Upper lobe of right lung (tissue), 1 donor: ENCODE measurements at places on chromosomes 5 and 9. TPM values are rescaled to one million over a fixed set of nuclear protein-coding genes. Genes with fewer than 3 reads are reported as not detected.

Gene SHC3
- total RNA-seq = 12.9 TPM

Gene TTC23L
- total RNA-seq = 0.20 TPM

DNA sequence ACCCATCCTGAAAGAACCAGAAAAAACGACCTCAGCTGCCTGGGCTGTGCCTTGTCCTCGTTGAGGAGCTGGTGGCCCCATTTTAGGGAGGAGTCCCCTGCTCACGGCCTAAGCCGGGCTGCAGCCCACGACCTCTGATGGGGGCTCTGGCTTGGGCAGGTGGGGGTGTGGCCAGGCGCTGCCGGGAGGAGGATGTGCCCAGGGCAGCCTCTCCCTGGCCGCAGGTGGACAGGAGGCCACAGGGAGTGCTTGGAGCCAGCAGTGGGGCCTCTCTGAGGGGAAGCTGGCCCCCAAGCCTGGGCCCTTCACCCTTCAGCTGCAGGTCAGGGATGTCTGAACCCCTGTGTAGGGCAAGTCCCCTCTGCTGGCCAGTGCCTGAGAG, 2.5 kb downstream of the DIPK1B start:
- H3K4me3 ChIP-seq = no peak overlapping the region
- peaks cover 34% of the 10 kb centered on the region for H3K4me1 ChIP-seq
- H3K27me3 ChIP-seq = peaks cover 8% of the 10 kb centered on the region
- DNase-seq = no peak
- H3K27ac ChIP-seq = peak overlapping the region; percentile 83
- no peaks in the 10 kb centered on the region for H3K36me3 ChIP-seq

DNA sequence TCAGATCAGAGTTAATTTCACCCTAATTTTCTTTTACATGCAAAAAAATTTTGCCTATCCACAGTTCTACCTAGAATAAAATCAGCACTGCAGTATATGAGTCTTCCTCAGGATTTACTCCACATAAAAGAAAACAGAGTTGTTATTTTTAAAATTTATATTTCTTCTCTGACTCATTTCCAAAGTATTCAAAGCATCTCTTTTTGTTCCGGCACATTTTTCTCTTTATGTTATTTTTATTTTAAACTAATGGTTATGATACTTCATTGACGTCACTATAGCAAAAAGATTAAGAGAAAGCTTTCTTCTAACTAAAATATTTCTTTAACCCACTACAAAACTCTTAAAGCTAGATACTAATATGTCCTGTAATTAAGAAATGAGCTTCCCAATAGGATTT, 590.4 kb downstream of the PRELID2 start:
- H3K27me3 ChIP-seq = no peaks in the 10 kb centered on the region
- no peak for DNase-seq
- no peaks in the 10 kb centered on the region for H3K36me3 ChIP-seq
- no peaks in the 10 kb centered on the region for H3K4me1 ChIP-seq

GRCh38 chr9:84998639-84999038, 329.1 kb downstream of the NTRK2 start:
- H3K4me1 ChIP-seq = no peaks in the 10 kb centered on the region
- no peak for DNase-seq
- H3K36me3 ChIP-seq = no peaks in the 10 kb centered on the region
- H3K27ac ChIP-seq = no peak overlapping the region
- H3K27me3 ChIP-seq = no peaks in the 10 kb centered on the region

Gene CTNNA1
- 362 TPM for total RNA-seq

DNA sequence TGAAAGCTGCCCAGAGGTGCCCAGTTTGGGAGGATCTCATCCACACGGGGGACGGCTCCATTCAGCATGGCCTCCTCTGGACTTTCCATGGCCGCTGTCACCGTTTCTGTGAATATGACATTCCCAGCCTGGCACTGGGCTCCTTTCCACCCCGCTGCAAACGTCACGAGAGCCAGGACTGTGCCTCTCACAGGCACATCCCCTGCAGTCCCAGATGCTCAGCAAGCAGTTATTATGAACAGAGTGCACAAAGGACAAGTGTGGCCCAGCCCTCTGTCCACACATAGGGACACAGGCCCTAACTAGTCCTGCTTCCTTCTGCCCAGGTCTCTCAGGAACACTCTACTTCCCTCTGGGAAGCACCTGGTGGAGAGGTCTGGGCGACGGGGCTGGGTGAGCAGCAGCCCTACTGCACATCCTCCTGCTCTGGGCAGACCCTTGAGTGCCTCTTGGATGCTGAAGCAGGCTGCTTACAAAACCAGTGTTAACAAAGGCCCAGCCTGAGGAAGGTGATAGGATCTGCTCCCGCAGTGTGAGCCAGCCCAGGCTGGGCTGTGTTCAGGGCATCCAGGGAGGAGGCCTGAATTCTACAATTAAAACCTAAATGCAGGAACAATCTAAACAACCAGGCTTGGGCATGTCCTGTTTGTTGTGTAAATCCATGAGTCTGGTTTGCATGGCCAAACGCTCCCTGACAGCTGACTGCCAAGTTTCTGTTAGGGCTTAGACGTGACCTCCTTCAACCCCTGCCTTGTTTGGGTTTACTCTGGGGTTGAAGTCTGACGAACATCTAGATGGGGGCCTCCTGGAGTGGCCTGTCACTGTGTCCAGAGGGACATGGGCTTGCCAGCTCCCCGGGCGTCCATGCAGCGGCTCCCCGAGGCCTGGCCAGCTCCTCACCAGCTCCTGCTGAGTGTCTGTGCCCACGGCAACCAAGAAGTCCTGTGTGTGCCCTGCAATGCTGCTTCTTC, 269.8 kb downstream of the GADD45G start:
- peak; percentile 63 for DNase-seq
- H3K36me3 ChIP-seq = no peaks in the 10 kb centered on the region
- H3K4me3 ChIP-seq = no peak overlapping the region
- H3K27me3 ChIP-seq = no peaks in the 10 kb centered on the region
- H3K4me1 ChIP-seq = peaks cover 22% of the 10 kb centered on the region

DNA sequence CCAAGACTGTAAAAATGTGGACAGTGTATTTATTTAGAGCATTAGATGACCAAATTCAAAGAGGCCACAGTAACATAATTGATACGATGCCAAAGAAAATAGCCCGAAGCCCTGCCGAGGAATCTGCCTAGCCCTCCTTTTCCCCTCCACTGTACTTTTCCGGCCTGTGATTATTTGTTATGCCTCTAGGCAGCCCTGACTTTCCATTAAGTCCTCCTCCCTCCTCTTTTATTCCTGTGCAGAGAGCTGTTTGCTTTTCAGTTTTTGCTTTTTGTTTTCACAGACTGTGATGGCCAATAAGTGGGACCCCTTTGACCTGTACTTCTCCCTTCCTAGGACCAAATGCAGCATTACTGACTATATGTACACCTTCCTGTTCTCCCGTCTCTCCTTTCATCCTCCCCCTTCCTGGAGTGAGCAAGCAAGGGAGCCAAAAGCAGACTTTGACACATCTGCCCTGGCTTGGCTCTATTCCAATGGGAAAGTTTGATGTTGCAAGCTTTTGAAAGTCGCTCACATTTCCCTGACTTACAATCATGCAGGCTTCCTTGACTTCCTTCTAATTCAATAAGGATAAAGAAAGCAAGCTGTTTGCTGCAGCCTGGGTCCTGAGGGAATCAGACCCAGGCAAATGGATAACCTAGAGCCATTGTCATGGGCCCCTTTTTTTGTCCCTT, 76.1 kb downstream of the NREP start:
- H3K4me1 ChIP-seq = peaks cover 22% of the 10 kb centered on the region
- no peaks in the 10 kb centered on the region for H3K27me3 ChIP-seq
- no peak overlapping the region for H3K4me3 ChIP-seq
- H3K36me3 ChIP-seq = no peaks in the 10 kb centered on the region
- DNase-seq = no peak

Gene KCNV2
- total RNA-seq = not detected

Gene ISOC1
- 22.0 TPM for total RNA-seq

Gene PDE6A
- total RNA-seq = 0.09 TPM

DNA sequence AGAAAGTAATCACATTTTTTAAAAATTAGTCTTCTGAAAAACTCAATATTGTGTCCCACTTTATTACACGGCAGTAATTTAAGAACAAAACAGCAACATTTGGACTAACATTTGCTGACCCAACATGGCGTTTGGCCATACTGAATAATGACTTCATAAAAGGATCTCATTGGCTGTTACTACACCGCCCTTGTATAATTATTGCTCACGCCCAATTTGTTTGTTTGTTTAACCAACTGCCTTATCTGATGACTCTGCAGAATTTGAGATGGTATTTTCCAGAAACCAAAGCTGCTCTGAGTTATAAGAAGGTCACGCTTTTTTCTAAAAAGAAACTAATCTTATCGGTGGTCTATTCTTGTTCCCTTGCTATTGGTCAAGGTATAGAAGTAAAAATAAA, 200.2 kb upstream of the TARS1 start:
- DNase-seq = no peak
- H3K27ac ChIP-seq = no peak overlapping the region
- no peaks in the 10 kb centered on the region for H3K36me3 ChIP-seq
- H3K27me3 ChIP-seq = no peaks in the 10 kb centered on the region

Gene GLRA1
- total RNA-seq = not detected

DNA sequence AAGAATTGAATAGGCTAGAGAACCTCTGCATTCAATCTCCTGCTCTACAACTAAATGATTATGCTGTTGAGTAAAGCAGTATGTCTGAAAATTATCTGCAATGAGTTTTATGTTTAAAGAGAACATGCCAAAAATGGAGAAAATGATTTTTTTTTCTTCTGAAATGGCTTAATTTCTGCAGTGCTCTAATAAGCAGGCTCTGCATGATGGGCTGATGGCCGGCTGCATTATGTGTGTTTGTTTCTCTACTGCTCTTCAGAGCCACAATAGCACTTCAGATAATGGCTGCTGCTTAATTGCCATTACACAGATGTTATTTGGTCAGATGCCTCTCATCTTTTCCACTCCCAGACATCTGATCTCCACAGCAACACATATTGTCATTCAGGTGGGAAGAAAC, 286.4 kb upstream of the DMAC1 start:
- H3K4me1 ChIP-seq = no peaks in the 10 kb centered on the region
- H3K36me3 ChIP-seq = no peaks in the 10 kb centered on the region
- H3K4me3 ChIP-seq = no peak overlapping the region
- H3K27ac ChIP-seq = no peak overlapping the region
- H3K27me3 ChIP-seq = peaks cover 8% of the 10 kb centered on the region

Gene HAUS6
- 5.8 TPM for total RNA-seq

Gene DRD1
- 0.58 TPM for total RNA-seq
